ENCODE measurements at places on chromosomes 5 and 9. TPM values are rescaled to one million over a fixed set of nuclear protein-coding genes. Genes with fewer than 3 reads are reported as not detected.

DNA sequence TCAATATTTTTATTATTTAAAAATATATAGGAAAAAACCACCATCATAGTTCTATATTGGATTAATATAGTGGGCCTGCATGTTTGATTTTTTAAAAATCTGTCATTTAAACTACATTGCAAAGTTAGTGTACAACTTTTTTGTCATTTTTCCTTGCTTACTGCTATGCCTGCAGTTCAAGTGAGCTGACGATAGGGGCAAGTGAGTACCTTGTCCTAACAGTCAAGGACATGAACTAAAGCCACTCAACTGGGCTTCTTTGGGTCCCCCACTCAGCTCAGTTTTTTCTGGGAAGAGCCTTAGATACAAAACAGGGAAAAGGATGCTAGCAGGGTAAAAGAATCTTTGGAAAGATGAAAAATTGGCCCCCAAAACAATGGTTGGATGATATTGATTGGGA, 269.9 kb downstream of the MAN2A1 start:
- DNase-seq: no peak

DNA sequence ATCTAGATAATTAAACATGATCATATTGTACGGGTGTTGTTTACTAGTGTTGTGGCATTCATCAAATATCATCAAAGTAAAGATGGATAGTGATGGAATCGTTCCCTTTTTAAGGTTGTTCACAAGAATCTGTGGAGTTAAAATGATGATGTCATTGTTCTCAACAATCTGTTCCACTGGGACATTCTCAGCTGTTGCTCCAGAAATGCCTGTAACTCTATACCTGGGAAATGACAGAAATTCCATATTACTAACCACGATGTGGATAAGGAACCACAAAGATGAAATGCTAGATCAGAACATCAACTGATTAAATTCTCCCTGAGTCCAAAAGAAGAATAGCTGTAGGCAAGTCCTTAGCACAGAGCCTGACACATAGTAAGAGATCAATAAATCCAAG, 38.0 kb downstream of the RIGI start:
- DNase-seq: no peak

Gene RUSC2
- 45.7 TPM for total RNA-seq

DNA sequence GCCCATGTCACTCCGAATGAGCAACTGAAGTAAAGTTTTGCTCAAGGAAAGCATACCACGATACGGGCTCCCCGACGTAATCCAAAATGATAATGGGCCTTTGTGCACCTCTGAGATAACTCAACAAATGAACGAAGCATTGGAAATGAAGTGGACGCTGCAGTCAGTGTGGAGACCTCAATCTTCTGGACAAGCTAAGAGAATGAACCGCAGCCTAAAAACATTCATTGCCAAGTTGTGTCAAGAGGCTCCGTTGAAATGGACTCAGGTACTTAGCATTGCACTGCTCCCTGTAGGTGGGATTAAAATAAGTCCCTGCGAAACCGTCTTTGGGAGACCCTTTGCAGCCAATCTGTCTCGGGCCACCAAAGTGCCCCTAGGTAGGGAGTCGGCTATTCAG, 3.9 kb upstream of the LCN9 start:
- DNase-seq: no peak

Gene C9orf43
- total RNA-seq: 0.45 TPM

GRCh38 chr5:95620030-95620869, at the start of gene GPR150:
TSS of gene GPR150 (plus strand) at chr5:95620087. CDS start at chr5:95620276, 189 bp downstream.
- peak; percentile 62 for DNase-seq
